Immature natural killer cell (primary cell): ENCODE measurements at places on chromosomes 7 and 10.

DNA sequence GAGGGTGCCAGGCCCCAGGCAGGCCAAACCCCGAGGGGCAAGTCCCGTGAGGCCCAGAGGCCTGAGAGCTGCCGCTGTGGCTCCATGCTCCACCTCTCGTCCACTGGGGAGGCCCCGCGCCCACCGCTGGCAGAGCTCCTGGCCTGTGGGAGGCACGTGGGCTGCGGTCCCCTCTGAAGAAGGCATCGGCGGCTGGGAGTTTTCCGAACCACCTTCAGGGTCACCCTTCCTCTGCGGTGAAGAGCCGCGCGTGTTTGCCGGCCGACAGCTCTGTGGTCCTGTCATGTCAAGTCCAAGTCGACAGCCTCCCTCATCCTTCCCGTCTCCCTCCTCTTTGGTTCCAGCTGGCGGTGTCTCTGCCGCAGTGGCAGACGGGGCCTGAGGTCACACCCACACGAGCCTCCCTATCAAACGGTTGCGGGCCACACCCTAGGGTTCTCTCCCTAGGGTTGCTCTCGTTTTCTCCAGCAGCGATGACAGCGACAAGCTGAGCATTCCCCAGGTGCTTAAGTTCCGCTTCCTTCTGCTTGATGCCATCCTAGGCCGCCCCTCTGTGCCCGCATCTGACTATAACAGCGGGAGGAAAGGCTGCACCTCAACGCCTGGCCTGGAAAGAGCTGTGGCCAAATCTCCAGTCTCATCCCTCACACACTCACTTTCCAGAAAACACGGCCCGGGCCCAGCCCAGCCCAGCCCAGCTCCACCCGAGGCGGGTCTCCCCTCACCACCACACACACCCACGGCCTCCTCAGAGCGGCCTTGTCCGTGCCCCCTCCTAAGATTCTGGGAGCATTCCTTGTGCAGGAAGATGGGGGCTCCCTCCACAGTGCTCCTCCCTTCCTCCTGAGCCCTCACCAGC lies 185.0 kb downstream of the ELFN1 start:
- no peak for DNase-seq

GRCh38 chr7:44149571-44150465 lies 8.7 kb upstream of the MYL7 start:
- no peak for DNase-seq

DNA sequence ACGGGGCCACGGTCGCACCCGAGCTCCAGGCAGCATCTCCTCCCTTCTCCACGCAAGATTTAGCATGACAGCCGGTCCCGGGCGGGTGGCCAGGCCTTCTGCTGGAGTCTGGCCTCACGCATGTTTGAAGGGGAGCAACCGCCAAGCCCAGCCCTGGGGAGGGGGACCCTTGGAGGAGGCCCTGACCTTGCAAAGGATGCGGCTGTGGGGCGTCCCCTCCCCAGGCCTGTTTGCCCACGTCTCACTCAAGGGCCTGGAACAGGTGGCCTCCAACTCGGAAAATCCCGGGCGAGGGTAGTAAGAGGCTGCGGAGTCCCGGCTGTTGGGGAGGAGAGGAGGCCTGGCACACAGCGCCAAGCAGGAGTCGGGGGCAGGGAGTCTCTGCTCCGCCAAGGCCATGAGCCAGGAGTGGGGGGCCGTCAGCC lies 50.6 kb upstream of the DPYSL4 start:
- DNase-seq = no peak

- DNase-seq = no peak
Measured at GRCh38 chr7:106589198-106589879, 71.6 kb downstream of the CCDC71L start.

DNA sequence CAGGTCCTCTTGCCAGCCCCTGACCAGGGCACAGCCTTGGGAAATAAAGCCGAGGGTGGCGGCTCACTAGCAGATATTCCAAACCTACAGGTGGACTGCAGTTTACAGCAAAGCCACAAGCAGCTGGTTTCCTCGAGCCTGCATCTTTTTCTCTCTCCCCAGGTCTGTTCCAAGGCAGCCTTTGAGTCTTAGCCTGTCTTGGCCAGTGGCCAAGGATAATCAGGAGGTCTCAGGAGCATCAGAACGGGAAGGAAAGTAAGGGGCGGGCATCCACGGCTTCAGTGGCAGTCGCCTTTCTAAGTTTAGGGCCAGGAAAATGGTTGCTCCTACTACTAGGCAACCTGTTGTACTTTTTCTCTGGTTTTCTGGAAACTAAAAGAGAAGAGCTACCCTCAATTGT lies 219.7 kb upstream of the ZMIZ1 start:
- no peak for DNase-seq

DNA sequence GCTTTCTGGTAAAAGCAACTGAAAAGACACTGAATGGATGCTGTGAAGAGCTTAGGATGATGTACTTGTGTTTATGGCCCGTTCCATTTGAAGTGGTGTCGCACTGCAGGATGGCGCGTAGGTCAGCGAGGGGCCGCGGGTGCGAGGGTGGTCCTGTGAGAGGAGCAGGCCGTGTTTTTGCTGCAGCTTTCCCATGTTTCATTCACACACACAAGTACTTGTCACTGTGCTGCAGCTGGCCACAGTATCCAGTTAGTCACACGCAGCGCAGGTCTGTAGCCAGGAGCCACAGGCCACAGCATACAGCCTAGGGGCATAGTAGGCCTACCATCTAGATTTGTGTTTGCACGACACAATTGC lies 23.2 kb downstream of the WIPI2 start:
- DNase-seq = no peak

GRCh38 chr7:7203813-7204575 lies 21.6 kb downstream of the C1GALT1 start:
- DNase-seq = no peak

GRCh38 chr10:4828005-4828404 lies 2.0 kb downstream of the AKR1E2 start:
- no peak for DNase-seq

GRCh38 chr10:829241-829640 lies 102.3 kb downstream of the LARP4B start:
- DNase-seq = no peak

GRCh38 chr10:13503745-13504463 lies 24.9 kb downstream of the BEND7 start:
- DNase-seq = no peak

GRCh38 chr7:53470336-53470970 lies 435.0 kb downstream of the POM121L12 start:
- no peak for DNase-seq

DNA sequence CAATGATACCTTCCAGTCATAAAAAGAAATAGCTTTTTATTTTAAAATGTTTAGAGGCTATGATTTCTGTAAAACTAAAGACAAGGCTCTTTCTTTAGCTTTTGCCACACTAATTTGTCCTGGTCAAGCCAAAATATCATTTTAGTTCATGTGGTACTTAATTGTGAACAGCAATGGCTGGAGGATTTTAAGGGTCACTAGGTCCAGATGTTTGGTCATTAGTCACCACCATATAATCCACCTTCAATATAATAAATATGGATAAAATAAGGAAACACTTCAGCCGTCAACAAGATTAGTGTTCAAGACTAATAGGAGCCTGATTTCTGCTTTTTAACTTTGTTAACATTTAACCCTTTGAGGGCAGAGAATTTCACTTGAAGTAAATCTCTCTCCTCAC lies 50.0 kb upstream of the HGF start:
- DNase-seq = no peak

DNA sequence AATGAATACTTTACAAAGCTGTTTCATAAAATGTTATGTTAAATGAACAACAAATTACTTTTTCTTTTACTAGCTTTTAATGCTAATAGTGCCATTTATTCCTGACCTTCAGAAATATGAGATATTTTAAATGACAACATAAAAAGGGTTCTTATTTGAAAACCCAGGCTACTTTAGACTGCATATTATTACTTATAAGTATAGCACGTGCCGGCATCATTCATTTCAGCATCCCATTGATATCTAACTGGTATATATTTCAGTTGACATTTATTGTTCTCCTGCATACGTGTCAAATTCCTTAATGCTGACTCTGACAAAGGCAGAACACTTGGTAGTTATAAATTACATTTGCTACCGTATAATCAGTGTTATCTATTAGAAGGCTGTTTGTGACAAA lies 35.3 kb downstream of the PNLIPRP2 start:
- DNase-seq = no peak

DNA sequence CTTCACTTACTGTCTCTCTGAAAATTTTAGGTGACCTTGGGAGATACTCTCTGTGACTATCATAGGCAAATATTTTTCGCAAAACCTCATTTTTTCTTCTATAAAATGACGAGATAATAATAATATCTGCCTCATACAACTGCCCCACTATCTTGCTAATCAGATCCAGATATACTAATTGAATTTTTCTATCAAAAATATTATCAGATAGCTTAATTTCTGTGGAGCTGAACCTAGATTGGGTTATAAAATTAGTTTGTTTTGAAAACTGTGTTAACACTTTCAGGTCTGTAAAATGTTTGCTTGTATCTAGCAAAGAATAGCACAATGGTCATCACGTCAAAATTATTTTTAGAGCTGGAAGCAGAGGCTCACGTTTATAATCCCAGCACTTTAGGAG lies 486.7 kb upstream of the LRRN3 start:
- no peak for DNase-seq

- DNase-seq = no peak
Measured at GRCh38 chr7:157301610-157302120, 35.1 kb upstream of the DNAJB6 start.

- DNase-seq = no peak
Measured at GRCh38 chr10:126400641-126401040, 12.4 kb upstream of the ADAM12 start.

DNA sequence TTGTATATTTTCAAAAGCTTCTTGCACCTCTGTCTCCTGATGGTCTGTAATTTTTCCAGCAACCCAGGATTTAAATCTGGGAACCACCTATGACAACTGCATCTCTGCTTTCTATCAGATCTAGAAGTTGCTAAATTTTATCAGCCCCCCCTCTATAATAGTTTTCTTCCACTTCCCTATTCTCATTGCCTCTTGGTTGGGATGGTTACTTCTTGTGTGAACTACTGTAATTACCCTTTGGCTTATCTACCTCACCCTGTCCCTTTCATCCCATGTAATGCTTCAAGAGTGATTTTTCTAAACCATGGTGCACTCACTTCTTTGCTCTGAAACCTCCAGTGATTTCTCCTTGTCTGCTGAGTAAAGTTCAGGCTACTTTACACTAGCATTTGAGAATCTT lies 92.3 kb downstream of the BMPR1A start:
- no peak for DNase-seq

DNA sequence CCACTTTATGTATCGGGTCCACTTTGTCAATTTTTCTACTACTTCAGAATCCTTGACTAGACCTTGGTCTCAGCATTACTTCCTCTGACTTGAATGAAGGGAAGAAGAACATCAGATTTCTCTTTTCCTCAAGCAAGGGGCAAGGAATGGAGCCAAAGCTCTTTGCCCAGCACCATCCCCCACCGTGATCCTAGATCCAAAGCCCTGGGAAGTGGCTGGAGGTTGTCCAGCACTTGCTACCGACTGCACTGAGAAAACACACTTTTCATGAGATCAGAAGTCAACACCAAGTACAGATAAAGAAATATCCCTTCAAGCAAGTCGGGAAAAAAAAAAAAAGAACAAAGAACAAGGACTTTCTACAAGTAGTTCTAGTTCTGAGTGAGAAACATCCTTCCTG lies 102.1 kb upstream of the DDC start:
- DNase-seq = no peak

DNA sequence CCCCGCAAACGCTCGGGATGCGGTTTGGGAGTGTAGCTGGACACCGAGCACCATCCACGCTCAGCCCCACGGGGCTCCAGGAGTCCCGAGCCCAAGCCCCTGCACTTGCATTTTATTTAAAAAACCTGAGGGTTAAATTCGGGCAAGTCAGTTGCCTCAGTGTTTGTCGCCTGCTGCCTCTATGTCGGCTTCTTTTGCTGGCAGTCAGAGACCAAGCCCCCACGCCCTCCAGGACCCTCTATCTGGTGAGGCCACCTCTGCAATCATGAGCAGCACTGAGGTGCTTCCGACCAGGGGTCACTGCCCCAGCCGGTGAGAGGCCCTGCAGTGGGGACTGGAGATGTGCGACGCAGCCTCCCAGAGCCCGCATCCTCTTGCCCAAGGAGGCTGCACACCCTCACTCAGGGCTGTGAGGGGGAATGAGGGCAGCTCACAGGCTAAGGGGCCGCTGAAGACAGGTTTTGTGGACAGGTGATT lies 13.3 kb upstream of the ZNF273 start:
- DNase-seq = no peak

DNA sequence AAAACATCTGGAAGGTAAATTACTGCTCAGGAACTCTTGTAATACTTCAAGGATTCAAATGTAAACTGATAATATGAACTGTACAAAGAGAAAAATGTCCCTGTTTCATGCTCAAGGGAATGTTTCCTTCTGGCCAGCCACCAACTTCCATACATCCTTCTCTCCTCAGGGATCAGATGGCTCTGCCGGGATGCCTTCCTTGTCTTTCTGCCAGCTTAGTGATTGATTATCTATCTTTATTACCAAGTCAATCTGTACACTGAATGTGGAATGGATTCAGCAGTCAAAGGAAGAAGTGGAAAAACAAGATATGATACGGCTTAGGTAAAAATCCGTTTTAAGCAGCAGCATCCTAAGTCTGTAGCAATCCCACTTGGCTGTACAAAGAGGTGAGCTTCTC lies 178.3 kb downstream of the PTN start:
- no peak for DNase-seq

DNA sequence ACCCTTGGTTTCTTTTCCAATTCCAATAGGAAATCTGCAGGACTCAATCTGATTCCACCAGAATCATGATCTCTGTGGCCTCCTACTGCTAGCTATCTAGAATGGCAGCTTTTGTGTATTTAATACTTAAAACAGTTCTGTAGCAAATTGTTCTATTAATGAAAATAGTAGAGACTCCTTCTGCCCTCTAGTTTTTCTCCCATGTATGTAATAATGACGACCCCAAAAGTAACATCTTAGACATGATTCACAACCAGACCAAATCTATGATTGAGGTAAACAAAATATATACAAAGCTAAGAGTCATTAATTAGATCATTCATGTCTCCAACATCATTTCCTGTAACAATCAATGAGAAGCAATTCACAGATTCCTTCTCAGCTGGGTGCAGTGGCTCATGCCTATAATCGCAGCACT lies 259.1 kb upstream of the MKLN1 start:
- DNase-seq = no peak

- no peak for DNase-seq
Measured at GRCh38 chr7:47093320-47094234, 488.3 kb downstream of the TNS3 start.

DNA sequence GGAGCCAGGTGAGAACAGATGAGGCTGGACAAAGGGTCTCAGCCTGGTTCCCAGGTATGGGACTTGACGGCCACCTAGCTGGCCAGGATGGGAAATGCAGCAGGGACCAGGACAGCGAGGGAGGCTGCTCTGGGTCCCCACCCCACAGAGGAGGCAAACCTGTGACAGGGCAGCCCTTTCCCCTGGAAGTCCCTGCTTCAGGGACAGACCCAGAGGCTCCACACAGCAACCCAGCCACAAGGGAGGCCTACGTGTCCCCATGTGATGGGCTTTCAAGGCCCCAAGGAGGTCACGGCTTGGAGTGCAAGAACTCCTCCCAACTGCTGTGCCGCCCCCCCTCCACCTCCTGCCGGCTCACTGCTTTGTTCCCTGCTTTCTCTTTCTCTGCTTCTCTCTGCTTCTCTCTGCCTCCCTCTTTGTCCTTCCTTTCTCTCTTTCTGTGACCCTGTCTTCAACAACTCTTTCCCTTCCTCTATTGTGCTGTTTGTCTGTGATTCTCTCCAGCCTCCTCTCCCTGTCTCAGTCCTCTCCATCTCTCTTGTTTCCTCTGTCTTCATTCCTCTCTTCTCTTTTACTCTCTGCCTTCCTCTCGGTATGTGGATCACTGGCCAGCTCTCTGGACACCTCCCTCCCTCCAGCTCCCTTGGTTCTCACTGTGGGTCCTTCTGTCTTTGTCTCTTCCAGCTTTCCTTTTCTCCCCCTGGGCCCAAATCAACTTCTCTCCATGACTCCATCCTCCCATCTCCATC lies 9.6 kb upstream of the EIF5AL1 start:
- DNase-seq = no peak
